Activated T-helper 9 cell treated with anti-CD3 and anti-CD28 coated beads, Interleukin-2, amount 50 U/mL, for 16 hours (primary cell): ENCODE measurements at places on chromosomes 7 and 10.

DNA sequence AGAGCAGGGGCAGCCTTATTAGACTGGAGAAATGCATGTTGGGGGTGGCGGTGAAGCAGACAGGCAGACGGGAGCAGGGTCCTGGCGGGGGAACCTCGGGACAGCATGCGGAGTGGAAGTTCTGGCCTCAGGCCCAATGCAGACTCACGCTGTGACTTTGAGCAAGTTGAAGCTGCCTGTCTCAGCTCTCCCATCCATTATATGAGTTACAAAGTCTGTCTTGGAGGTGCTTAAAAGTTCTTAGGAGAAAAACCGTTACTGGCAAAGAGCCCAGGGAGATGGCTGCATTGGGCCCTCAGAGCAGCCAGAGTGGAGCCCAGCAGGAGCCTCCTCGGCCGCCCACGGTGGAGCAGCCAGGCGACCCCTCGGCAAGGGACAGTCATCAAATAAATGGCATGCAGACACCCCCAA, 509.5 kb downstream of the PLXNA4 start:
- DNase-seq = no peak

GRCh38 chr10:68665841-68666240, 55.2 kb upstream of the CCAR1 start:
- no peak for DNase-seq

DNA sequence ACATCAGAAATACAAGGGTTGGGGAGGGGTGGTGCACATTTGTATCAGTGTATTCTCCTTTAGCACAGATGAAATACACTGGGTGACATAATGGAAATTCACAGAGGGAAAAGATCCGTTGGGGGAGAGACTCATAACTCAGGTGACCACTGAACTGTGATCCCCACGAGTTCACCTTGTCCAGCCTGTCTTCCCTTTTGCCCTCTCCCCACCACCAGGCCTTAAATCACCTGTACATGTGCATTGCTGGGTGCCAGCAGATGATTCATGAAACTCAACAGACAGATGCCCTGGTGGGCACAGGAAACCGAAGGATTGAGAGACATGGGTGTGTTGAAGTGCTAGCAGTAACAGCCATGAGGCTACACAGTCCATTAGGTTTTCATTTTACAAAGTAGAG, 253.3 kb downstream of the PLXNA4 start:
- DNase-seq = no peak

GRCh38 chr7:3309140-3309539, 8.1 kb downstream of the SDK1 start:
- DNase-seq = no peak

DNA sequence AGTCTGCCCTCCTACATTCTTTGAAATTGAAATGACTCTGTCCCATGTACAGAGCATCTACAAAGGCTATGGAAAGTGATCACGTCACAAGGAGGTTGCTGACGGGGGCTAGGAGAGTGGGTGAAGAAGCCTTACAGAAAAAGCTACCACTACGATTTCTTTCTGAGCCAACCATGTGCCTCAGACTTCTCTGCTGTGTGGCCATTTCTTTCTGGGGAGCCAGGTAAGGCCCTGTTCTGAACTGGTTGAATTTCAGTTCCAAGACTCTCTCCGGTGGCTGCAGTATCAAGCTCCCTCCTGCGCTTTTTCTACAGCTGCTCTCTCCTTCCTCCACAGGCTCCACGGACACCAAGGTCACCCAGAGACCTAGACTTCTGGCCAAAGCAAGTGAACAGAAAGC, 112.5 kb upstream of the PRSS1 start:
- no peak for DNase-seq

DNA sequence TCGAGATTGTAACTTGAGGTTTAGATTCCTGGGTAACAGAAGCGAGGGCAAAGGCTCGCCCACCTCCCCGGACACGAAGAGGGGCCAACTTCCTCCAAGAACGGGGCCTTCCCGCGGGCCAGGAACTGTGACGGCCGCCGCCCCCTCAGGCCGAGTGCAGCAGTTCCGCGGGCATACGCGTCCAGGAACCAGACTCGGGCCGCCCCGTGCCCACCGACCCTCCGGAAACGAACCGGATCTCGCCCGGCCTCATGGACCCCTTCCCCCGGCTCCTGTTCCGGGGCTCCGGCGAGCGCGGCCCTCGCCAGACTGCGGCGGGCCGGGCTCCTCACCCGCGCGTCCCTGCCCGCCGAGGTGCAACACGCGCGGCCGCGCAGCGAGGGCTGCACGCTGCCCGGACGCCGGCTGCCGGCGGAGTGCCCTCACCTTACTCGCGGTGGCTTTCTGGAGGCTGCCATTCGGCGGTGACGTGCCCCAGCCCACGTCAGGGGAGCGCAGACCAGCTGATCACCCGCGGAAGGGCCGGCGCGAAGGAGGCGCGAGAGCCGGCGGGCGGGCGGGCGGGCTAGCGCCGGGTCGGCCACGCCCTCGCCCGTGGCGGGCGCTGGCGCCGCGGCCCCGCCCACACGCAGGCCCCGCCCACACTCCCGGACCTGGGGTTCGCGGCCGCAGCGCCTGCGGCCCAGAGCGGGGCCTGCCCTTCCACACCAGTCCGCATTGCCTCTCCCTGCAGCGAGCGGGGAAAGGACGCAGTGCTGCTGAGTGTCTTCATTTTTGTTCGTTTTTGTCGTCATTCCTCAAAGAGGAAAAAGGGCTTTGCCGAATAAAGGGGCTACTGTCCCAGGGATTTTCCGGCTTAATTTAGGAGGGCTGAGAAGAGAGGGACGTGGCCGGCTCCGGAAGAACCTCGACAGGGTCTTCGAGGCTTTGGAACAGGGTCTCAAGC, at the start of gene XPNPEP1:
Gene XPNPEP1, minus strand, starts transcription at position 536 of the 946 bp plus-strand sequence. Its CDS starts 78 bp downstream, at position 458.
- peak; percentile 71 for DNase-seq

DNA sequence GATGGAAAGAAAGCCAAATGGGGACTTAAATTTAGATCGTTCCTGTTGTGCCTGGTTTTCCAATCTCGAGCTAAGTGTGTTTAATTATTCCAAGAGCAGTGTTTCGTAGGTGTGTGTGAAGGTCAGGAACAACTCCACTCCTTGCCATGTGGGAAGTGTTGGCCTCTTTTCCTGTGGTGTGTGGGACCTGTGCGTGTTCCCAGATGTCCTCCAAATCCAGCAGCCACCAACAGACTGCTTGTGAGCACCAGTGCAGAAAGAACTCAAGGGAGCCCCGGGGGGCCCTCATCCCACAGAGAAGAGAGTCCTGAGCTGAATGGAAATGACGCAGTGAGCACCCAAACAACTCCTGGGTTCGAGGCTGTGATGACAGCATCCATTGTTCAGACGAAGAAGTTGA, 227.7 kb downstream of the TMEM178B start:
- no peak for DNase-seq

- peak; percentile 99 for DNase-seq
Observed at GRCh38 chr7:158829342-158830210, at the start of gene ESYT2. TSS of gene ESYT2 (minus strand) at chr7:158829509. CDS start at chr7:158829418, 91 bp downstream.

GRCh38 chr7:132125096-132125495, 451.2 kb downstream of the PLXNA4 start:
- DNase-seq = no peak

DNA sequence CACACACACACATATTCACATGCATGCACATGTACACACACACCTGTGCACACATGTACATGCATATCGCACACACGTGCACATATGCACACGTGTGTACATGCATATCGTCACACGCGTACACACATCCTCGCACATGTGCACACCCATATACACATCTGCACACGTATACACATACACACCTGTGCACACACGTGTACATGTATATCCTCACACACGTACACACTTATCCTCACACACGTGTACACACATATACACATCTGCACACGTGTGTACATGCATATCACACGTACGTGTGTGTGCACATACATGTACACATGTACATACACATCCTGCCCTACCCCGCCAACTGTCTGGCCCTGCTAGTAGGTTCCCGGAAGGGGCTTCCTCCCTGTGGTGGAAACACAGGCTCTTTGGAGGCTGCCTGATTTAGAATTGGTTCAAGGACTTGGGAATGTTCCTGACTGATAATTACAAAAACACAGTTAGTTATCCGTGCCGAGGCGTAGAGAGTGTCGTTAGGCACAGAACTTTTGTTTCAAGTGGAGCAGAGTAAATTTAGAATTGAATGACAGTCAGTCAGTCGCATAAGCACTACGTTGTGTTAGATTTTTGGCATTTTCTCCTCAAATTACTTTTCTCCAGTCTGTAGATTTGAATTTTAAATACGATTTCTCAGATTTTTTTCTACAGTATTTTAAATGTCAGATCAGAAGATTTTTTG, 18.5 kb upstream of the PRKAR1B start:
- DNase-seq = no peak

DNA sequence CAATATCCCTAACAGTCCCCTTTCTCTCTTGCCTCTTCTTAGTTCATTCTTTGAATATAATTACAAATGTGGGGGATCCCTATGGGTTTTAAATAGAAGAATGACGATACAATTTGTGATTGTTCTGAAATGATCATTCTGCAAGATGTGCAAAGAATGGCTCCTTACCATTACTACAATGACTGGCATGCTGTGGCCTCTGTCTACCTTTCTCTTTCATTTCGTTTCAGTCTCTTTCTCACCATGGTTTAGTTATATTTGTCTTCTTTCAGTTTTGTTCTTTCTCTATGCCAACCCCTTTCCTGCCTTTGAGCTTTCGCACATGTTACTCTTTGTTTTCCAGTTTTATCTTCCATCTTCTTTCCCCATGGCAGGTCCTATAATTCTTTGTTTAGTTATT, 176.5 kb downstream of the SUGCT start:
- no peak for DNase-seq

GRCh38 chr7:128093614-128094570, 62.7 kb upstream of the LRRC4 start:
- DNase-seq = no peak

DNA sequence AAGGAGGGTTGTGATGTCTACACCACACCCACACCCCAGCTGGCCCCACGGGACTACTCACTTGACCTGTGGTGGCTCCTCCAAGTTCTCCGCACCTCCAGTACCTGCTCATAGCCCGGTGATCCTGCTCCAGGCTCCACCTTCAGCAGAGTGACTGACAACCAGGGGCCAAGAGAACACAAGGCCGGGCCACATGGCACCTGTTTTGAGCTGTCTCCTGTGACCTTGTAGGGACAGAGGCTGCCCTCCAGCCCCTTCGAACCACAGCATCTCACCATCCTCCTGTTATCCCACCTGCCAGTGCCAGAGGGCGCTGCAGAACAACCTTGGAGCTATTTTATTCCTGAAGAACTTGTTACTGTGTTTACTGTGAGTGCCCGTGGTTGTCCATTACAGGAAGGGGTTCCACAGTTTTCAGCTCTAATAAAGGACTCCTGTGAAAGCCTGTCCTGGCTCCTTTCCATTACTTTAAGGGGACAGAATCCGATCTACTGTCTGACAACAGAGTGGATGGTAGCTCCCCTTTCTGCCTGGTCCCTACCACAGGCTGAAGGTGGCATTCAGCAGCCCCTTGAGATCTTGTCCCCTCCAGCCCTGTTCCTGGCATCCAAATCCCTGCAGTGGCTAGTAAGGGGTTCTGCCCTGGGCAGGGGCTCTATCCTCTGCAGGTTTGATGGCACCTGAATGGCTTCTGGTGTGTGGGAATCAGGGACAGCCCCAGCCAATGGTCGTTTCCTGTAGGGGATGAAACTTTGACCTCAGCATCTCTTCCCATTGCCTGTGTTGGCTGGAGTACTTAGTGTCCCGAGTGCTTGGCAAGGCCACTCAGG, 50.8 kb downstream of the C10orf120 start:
- no peak for DNase-seq

DNA sequence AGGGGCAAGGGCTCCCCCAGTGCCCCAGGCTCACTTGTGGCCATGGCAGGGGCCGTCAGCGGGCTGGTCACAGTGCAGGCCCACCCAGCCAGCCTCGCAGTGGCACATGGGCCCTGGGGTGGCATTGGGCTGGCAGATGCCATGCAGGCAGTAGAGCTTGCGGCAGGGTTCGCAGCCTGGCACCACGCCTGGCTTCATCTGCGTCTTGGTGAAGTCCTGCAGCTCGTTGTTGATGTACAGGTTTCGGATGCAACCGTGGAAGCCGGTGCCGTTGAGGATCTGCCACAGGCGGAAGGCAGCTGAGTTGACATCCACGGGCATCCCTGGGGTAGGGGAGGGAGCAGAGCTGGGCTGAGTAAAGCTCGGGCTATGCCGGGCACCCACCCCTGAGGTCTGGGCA, 170.6 kb downstream of the LCOR start:
- DNase-seq = no peak

DNA sequence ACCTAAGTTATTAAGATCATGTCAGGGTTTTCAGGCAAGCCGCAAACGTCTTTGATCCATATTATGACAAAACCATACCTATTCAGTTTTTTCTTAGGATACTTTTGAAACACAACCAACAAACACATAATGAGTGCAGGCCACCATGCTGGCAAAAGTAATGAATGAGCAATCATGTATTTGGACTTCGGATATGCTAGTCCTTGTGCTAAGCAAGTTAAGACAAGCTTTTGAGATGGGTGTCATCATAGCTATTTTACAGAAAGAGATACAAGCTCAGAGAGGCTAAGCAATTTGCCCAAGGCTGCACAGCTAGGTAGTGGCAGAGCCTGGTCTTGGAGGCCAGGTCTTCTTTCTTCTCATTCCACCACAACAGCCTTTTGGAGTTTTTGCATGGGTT, 12.5 kb upstream of the KCNK18 start:
- DNase-seq = no peak

GRCh38 chr7:143013893-143014292, 13.0 kb downstream of the OR9A2 start:
- no peak for DNase-seq

- no peak for DNase-seq
Observed at GRCh38 chr10:94403380-94404213, 1.3 kb downstream of the TBC1D12 start.

- no peak for DNase-seq
Observed at GRCh38 chr10:30536578-30536977, 93.0 kb downstream of the LYZL2 start.

GRCh38 chr7:101725921-101726320, 91.5 kb upstream of the CUX1 start:
- DNase-seq = no peak

DNA sequence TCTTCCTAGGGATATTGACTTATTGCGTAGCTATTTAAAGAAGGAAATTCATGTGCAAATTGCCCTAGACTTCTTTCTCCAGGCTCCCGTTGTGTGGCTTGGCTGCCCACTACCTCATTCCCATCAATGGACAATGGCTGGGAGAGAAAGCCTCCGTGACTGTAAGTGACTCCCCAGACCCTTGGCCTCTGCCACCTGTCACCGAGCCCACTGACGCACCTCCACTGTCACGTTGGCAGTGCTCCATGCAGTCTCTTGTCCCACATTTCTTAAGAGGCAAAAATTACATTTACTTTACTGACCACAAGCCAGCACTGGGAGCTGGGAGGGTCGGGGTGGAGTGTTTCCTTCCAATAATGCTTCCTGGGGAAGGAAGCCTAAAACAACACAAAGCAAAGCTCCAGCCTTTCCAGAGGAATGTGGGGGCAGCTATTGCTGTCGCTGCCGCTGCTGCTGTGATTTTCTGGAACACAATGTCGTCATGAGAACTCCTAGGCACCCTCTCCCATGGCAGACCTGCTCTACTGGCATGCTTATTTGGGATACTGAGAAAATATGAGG, 89.7 kb upstream of the STEAP1B start:
- no peak for DNase-seq
